ENCODE measurements at places on chromosomes 4 and X.

GRCh38 chr4:178174756-178175155, 732.5 kb upstream of the AGA start:
- no peak for DNase-seq

DNA sequence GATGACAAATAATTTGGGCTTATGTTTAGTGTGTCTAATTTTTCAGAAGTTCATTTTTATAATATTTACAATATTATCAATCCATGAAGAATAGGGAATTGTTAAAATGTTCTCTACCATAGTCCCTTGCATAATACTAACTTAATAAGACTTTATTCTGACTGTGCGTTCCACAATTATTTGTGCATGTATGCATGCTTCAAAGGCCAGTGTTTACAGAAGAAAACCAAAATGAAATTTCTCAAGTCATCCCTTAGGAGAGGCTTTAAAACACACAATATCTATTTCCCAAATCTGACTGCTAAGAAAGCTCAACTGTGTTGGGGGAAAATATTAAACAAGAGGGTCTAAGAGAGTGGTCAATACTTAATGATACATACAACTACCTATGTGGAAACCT, 226.3 kb upstream of the ANKRD50 start:
- DNase-seq: no peak

DNA sequence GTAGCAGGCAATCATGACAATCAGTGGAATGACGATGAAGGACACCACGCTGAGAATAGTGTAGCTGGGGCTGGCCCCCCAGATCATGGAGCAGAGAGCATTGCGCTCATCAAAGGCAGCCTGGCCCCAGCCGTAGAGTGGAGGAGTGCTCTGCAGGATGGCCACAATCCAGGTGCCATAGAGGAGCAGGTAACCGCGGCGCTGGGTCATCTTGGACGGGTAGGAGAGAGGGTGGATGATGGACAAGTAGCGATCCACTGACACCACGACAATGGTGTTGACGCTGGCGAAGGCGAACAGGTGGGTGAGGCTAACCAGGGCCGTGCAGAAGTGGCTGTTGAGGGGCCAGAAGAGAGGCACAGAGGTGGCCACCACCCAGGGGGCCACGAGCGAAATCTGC, 2.8 kb downstream of the GPR101 start:
- no peak for DNase-seq

- DNase-seq: no peak
Observed at GRCh38 chr4:129040471-129040870, 52.9 kb downstream of the SCLT1 start.

DNA sequence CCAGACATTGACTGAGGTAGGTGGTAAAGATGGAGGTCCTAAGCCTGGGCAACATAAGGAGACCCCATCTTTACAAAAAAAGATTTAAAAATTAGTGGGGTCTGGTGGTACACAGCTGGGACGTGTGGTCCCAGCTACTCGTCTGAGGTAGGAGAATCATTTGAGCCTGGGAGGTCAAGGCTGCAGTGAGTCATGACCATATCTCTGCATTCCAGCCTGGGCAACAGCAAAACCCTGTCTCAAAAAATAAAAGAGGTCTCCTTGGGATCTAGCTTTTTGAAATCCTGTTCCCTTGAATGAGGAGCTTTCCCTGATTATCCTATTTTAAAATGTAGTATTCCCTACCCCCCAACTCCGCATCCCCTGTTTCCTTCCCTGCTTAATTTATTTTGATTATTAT, 78.7 kb upstream of the OGT start:
- DNase-seq: peak; percentile 4

DNA sequence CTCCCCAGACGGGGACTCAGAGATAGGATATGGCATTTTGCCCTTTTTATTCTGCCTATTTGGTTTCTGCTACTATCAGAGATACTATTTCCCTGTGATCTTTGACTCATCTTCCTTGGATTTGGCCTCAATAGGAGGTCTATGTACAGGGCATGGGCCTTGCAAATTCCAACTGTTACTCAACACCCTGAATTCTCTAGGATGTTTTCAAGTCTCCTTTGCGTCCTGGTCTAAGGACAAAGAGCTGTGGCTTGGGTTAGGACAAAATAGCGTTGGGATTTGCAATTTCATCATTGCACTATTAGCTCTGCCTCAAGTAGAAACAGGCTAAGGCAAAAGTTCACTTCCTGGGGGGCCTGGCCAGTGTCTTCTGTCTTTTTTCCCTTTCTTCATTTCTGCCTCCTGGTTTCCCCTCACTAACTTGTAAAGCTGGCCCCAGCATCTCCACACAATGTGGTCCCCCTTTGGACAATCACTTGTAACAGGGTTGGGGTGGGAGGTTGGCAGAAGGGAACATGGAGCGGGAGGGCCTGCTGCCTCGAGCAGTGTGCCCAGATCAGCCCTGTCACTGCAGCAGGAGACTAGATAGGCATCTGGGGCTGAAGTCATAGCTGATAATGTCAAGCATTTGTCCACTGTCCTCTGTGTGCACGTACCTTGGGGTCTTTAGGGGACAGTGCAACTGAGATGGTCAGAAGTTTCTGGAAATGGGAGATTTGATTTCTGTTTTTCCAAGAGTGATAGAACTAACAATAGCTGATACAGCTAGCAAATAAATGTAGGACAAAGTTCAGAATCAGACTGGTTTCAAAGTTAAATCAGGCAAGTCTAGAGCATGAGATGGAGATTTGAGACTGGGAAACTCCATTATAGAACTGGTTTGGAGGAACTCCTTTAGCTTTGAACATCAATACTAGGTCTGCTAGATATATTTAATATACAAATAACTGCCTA, 25.8 kb upstream of the STBD1 start:
- no peak for DNase-seq

DNA sequence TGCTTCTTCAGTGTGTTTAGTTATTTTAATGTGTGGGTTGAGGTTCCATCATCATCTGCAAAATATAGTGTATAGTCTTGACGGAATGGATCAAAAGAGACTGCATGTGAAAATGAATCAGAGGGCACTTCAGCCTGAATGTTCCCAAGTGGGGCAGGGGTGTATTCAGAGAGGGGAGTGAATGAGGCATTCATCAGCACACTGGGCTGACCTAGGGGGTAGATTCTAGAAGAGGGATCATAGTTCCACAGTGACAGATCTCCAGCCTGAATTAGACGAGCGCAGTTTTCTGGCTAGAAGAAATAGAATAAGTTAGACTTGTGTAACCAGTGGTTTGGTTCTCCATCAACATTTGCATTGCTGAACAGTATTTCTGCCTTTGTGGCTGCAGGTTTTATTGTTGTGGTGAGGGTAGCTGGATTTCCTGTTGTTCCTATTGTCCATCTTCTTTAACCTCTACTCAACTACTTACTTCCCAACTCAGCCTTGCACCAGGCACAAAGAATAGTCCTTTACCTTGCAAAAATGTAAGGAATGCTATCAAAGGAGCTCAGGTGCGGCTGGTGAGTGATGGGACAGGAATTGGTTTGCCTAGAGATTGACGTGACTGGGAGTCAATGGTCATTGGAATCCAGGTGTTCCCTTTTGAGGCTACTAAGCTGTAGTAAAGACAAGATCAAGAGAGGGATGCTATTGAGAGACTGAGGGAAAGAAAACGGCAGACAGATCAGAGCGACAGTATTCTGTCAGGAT, 50.9 kb downstream of the NAP1L5 start:
- no peak for DNase-seq

- DNase-seq: no peak
Observed at GRCh38 chrX:52352551-52352950, 16.3 kb upstream of the XAGE2 start.

DNA sequence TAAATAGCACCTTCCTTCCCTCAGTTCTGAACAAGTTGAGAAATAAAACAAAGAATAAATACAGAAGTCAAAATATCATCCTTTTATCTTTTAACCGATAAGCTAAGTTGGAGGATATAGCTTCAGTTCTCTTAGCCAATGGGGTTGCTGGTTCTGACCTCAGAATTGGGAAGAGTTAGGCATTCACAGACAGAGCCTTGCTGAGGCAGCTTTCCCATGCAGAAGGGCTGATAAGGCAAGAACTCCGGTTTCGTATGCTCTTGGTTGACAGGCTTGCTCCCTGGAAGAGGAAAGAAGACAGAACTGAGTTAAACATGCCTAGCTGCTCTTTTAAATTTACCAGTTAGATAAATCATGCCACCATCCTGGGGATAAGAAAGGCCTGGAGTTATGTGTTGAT, 17.6 kb downstream of the FRAS1 start:
- DNase-seq: no peak

DNA sequence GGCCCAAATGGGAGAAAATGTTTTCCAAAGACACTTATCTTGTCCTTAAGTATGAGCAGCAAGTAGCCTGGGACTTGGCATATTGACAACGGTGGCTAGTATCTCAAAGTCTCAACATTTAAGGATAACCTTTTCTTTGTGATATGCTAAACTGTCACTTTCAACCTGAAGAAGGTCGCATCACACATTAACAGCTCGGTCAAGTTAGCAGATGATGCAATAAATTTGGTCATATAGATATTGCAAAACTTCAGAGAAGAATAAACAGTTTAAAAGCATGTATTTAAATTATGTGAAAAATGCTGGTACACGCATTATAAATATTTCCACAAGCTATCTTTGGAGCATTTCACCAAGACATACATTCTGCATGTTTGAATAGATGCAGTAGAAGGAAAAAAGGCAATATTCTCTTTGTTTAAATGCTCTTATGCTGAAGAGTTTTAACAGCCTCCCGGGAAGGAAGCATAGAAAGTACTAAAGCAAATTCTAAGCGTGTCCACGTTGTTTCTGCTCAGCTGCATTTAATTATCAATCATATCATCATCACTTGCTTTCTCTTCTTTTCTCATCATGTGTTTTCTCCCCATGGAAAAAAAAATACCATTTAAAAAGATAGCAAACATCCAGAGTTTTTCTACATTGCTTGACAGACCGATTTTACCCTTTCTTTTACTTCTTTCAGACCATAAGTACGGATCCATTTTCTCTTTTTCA, 24.2 kb downstream of the ARHGAP6 start:
- DNase-seq: no peak

DNA sequence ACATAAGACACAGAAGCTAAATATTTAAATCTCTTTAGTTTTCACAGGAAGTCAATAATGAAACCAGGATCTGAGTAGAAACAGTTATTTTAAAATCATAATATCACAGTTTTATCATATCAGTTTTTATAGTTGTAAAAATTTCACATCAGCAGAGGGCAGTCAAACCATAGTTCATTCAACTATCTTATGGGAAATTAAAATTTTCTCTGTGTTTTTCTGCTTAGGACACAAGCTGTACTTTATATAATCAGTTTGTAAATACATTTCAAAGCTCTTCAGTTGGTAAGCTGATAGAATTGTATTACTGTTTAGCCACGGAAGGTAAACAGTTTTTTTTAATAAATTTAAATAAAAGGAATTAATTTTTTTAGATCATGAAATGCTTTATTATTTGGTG, 204.8 kb upstream of the NUDT6 start:
- peak; percentile 65 for DNase-seq

- DNase-seq: no peak
Observed at GRCh38 chr4:67570537-67570936, 12.0 kb downstream of the STAP1 start.

- no peak for DNase-seq
Observed at GRCh38 chrX:73182502-73183114, 32.0 kb downstream of the NAP1L2 start.

DNA sequence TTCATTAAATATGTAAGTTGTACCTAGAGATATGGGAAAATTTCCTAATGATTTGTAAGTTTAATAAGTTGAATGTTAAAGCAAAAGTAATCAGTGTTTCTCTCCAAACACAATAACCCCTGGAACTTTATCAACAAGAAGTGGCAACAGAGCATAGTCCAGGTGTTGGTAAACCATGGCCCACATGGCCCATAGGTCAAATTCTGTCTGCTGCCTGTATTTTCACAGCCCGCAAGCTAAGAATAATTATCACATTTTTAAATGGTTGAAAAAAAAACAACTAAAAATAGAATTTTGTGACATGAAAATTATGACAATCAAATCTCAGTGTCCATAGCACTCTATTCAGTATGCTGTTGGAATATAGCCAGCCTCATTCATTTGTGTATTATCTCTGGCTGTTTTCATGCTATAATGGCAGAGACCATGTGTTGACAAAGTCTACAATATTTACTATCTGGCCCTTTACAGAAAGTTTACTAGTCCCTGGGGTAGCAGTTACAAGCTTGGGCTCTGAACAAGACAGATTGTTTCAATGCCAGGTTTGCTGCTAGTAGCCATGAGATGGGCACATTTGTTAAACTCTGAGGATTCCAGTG, 395.8 kb downstream of the GASK1B start:
- DNase-seq: no peak

GRCh38 chr4:26576231-26576739, 7.6 kb upstream of the TBC1D19 start:
- peak; percentile 80 for DNase-seq

GRCh38 chr4:39754309-39754708, 56.4 kb downstream of the UBE2K start:
- DNase-seq: no peak

- peak; percentile 68 for DNase-seq
Observed at GRCh38 chrX:11423362-11423818, 130.2 kb downstream of the AMELX start.

DNA sequence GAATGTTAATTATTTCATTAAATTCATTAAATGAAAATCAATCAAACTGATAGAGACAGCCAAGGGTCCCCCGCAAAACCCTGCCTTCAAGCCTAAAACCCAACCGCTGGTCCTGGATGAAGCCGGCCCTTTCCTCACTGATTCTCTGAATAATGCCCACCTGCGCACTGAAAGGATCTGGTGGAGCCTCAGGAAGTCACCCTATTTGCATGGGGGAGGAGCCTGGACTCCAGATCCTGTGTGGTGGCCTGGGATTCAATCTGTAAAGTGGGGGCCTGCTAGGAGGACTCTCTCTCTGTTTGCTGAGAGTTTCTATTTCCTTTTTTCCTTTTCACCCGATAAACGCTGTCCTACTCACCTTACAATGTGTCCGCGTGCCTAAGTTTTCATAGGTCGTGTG, 97.9 kb upstream of the ADAMTS3 start:
- no peak for DNase-seq

GRCh38 chr4:76206222-76206942, 7.2 kb downstream of the SCARB2 start:
- peak; percentile 66 for DNase-seq

DNA sequence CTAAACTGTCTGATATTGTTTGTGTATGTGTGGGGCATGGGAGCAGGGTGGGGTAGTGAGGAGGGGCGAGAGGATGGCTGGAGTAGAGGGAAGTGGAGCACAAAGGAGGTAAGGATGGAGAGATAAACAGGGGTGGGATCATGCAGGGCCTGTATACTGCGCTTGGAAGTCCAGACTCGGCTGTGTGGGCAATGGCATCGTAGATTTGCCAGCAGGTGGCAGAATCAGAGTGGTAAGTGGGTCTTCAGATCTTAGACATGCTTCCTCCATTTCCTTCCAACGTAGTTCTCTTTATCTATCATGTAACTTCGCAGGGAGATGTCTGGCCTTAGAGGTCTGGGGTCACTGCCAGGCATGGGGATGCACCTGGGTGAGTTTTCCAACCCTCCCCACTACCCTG, 155.5 kb downstream of the PDGFRA start:
- peak; percentile 40 for DNase-seq
